Activated naive CD8-positive, alpha-beta T cell treated with anti-CD3 and anti-CD28 coated beads for 36 hours (primary cell): ENCODE measurements at places on chromosomes 3 and 15.

DNA sequence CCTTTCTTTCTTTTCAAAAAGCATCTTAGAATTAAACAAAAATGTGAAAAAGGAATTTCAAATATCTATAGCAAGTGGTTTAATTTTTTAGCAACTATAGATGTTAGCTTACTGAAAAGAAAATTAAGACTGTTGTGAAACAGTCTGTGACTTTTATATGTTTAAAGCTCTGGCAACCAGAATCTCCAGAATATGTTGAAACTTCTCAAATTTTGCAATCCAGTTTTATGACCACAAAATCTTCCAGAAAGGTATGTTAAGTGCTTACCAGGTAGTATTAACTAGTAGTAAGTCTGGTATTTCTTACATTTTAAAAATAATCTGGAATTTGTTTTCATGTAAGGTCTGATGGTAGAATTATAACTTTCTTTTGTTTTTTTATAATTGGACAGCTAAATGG lies 235.0 kb downstream of the SLC9A9 start:
- DNase-seq, result no peak

- DNase-seq, result no peak
These were observed 442.9 kb downstream of the EDEM1 start for GRCh38 chr3:5630406-5630805.

- DNase-seq, result peak; percentile 17
These were observed 36.8 kb downstream of the ATP1B3 start for GRCh38 chr3:141913150-141913811.

DNA sequence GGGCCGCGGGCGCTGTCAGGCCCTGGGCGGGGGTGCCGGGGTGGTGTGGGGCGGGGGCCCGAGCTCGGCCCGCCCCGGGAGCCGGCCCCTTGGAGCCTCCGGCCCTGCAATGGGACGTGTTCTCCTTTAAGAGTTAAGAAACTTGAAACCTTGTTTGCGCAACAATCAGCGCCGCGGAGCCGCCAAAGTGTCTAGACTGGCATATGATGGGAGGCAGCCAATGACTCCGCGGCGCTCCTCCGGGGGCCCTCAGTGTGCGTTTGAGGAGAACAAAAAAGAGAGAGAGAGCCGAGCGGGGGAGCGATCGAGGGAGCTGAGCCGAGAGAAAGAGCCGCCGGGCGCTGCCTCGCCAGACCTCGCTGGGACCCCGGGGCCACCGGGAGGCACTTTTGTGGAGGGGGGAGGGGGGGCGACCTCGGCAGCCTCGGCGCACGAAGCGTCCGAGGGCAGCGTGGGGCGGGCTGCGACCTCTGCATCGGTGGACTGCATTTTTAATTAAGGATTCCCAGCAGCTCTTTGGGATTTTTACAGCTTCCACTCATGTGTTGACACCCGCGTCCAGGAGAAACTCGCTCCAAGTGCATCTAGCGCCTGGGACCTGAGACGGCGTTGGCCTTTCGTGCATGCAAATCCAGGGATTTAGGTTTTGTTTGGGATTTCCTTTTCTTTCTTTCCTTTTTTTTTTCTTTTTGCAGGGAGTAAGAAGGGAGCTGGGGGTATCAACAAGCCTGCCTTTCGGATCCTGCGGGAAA lies at the start of gene SMAD6:
TSS of gene SMAD6 (plus strand) at position 202 of the 752 bp plus-strand sequence. CDS start 1,023 bp downstream, outside the sequence.
- DNase-seq, result peak; percentile 78

GRCh38 chr15:77017091-77017660 lies 22.2 kb downstream of the PSTPIP1 start:
- DNase-seq, result no peak

GRCh38 chr3:194787650-194788049 lies 102.0 kb downstream of the FAM43A start:
- no peak for DNase-seq

GRCh38 chr3:124092811-124093210 lies 100.9 kb upstream of the ROPN1 start:
- DNase-seq, result no peak

- DNase-seq, result no peak
These were observed 900 bp upstream of the HYAL3 start for GRCh38 chr3:50299929-50300680.

DNA sequence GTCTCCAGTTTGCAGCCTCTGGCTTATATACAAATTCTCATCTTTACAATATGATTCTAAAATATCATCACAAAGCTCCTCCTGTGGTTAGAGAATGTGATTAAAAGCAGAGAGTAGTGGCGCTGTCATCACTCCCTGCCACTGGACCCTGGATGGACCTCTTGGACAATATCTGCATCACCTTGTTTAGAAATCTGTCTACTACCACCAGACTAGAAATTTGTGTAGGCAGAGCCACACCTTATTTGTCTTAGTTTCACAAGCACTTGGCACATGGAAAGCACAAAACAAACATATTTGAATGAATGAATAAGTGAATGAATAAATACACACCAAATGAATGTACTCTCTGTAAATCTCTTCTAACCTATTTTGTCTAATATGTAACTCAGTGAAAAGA lies 68.1 kb downstream of the IMPG2 start:
- no peak for DNase-seq

- no peak for DNase-seq
These were observed 568.4 kb upstream of the ZNF385D start for GRCh38 chr3:22319446-22319845.

DNA sequence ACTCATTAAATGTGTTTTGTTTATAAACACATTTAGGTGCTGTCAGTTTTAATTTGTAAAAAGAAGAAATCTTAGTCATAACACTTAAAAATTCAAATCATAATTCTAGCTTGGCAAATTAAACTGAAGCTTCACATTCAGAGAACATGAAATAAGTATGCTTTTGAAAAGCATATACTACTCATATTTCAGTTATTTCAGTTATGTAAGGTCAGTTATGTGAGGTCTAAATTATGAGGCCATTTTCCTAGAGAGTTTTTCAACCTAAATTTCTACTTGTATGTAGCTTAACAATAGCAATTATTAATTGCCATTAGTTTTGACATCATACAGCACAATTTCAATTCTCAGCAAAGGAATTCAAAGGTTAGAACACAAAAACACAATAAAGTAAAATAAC lies 465.0 kb downstream of the PLOD2 start:
- no peak for DNase-seq

GRCh38 chr3:157305392-157305791 lies 131.3 kb upstream of the PTX3 start:
- DNase-seq, result no peak

- DNase-seq, result no peak
These were observed 162.9 kb downstream of the ITPR1 start for GRCh38 chr3:4656059-4656458.

- no peak for DNase-seq
These were observed 43.9 kb downstream of the ALDH1A2 start for GRCh38 chr15:58021332-58022230.

GRCh38 chr3:148331081-148331846 lies 366.4 kb upstream of the AGTR1 start:
- DNase-seq, result no peak

DNA sequence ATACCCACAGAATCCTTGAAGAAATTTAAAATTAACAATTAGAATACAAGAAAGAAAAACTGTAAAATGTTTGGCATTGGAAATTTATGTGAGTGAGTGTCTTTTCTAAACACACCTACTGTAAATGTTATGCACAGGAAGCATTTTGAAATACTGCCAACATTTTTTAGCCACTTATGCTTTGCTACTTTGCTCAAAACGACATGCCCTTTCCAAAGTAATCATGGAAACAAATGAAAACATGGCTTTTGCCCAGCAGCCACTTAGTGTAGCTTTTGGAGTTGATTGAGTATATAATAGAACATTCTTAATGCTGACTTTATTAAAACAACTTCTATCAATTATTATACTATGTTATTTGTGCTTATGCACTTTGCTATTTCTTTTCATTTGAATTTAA lies 823.0 kb downstream of the CADM2 start:
- no peak for DNase-seq

DNA sequence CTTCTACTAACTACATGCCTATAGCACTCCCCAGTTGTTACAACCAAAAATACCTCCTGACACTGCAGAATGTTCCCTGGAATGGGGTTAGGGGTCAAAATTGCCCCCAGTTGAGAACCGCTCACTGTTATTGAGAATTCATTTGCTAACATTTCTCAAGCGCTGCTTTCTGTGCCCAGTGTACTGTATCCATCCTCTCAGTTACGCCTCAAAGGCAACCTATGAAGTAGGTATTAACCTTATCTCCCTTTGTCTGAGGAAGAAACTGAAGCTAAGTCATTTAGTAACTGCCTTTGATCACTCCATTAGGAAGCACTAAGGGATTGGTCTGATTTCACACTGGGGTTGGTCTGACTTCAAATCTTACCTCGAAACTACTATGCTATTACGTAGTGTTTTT lies 70.1 kb downstream of the CADPS start:
- no peak for DNase-seq

DNA sequence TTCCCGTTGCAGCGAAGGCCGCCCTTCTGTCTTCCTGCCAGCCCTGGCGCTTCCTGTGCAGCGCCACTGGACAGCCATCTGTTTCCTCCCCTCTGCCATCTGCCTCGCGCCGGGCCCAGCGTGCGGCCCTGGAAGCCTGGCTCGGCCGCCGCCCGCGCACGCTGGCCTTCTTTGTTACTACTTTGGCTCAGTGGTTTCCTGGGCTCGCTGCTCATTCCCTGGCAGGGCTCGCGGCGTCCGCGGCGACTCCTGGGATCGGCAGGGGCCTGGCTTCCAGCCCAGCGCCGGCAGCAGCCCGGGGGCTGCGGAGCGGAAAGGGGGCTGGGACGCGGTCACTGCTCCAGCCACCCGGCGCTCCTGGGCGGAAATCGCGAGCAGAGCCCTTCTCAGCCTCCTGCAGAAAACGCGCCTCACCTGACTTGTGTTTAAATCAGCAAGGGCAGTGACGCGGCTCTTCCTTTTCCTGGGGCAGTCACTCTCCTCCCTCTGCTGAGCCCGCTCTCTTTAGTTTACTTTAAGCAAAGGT lies 10.0 kb downstream of the CMTM7 start:
- DNase-seq, result peak; percentile 57

DNA sequence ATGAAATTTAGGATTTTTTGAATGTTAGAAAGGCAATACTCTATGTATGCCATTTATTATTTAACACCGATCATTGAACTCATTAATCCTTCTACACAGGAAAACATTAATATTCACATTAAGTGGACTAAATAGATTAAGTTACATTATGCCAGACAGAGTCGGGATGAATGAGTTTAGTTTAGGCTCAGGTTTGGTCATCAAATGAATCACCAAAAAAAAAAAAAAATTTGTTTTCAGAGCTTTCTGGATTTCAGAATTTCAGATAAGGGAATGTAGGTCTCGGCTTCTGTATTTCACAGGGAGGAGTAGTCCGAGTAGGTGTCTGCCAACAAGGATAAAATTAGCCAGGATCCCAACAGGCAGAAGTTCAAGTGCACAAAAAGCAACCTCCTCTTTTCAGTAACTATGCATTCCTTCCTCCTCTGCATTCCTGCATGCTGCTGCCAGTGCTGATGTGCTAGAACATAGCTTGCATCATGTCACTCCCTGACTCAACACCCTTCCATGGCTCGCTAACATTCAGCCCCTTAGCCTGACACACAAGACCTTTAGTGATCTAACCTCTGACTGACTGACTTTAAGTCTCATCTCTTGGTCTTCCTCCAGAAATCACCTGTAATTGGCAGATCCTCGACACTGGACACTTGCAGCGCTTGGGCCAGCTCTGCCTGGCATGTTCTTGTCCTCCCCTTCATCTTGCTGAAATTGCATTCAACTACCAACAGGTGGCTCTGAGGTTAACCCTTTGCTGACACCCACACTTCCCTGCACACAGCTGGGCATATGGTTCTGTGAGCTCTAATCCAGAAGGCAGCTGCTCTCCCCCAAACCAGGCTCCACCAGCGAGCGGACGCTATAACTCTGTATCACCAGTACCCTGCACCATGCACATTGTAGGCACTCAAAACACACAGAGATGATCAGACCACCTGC lies 145.4 kb upstream of the PROK2 start:
- DNase-seq, result no peak

GRCh38 chr3:57918123-57918837 lies 89.9 kb upstream of the FLNB start:
- no peak for DNase-seq

GRCh38 chr3:129892857-129893580 lies 492 bp downstream of the TMCC1 start:
- DNase-seq, result peak; percentile 80

- no peak for DNase-seq
These were observed 66.1 kb upstream of the NR2F2 start for GRCh38 chr15:96264351-96264798.

DNA sequence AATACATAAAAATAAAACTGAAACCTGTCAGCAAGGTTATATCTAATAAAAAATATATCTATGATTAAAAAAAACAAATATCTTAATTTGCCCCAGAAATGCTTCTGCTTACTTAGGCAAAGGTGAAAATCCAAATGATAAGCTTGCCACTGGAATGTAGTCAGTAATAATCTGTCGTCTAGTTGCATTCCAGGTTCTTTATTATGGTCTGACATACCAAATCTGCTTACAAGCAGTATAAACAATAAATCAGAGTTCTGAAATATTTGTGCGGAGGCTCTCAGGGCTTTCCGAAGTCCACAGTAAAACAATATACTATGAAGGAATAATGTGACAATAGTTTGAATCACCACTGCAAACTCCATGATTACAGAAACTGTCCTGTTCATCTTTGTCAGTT lies 1133.5 kb downstream of the ROBO1 start:
- no peak for DNase-seq

GRCh38 chr3:84789961-84790360 lies 168.8 kb upstream of the CADM2 start:
- no peak for DNase-seq

DNA sequence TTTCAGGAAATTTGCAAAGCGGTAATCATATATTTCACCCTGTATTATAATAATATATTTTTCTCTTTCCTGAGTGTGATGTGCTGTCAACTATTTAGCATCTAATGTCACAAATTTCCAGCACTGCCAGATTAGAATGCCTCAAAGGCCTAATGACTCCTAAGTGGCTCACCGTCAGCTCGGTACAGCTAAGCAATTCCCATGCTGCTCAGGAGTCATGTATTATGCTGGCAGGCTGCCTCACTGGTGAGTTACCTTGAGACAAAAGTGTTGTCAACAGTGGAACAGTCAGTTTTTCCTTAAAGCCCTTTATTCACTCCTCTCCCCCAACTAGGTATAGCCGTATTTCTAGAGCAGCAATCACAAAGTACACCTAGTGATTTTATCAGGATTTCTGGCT lies 83.6 kb downstream of the NSUN3 start:
- no peak for DNase-seq

DNA sequence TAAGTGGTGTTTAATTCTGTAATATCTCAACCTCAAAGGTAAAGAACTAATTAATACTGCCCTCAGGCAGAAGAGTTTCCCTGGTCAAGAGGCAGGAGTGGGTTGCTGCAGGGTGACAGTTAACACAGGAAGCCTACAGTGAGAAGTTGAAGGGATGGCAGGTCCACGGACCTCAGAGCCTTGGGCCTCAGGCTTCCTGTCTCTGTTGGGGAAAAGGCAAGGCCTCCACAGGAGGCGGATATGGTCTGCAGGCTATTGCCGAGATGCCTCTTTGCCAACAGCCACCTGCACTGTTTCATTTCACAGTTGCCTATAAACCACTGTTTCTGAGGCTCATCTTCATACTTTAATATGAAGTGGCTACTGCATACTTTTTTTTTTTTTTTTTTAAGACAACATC lies 33.3 kb upstream of the RPN1 start:
- DNase-seq, result no peak
